Right atrium auricular region (tissue), 2 donors: ENCODE measurements at places on chromosomes 7 and 10.

- no peaks in the 10 kb centered on the region for H3K36me3 ChIP-seq
- no peaks in the 10 kb centered on the region for H3K4me1 ChIP-seq
- DNase-seq: no peak
- no peaks in the 10 kb centered on the region for H3K27me3 ChIP-seq
- H3K27ac ChIP-seq: no peak overlapping the region
- H3K4me3 ChIP-seq: no peak overlapping the region
These were observed 4.0 kb upstream of the RBM28 start for GRCh38 chr7:128347647-128348097.

GRCh38 chr10:117960345-117960935 lies 86.3 kb downstream of the RAB11FIP2 start:
- H3K27me3 ChIP-seq: no peaks in the 10 kb centered on the region
- no peaks in the 10 kb centered on the region for H3K36me3 ChIP-seq
- no peak overlapping the region for H3K27ac ChIP-seq
- DNase-seq: no peak
- H3K4me3 ChIP-seq: no peak overlapping the region

GRCh38 chr7:48424731-48425130 lies 253.5 kb downstream of the ABCA13 start:
- no peak overlapping the region for H3K27ac ChIP-seq
- no peaks in the 10 kb centered on the region for H3K27me3 ChIP-seq
- no peaks in the 10 kb centered on the region for H3K36me3 ChIP-seq
- DNase-seq: no peak

DNA sequence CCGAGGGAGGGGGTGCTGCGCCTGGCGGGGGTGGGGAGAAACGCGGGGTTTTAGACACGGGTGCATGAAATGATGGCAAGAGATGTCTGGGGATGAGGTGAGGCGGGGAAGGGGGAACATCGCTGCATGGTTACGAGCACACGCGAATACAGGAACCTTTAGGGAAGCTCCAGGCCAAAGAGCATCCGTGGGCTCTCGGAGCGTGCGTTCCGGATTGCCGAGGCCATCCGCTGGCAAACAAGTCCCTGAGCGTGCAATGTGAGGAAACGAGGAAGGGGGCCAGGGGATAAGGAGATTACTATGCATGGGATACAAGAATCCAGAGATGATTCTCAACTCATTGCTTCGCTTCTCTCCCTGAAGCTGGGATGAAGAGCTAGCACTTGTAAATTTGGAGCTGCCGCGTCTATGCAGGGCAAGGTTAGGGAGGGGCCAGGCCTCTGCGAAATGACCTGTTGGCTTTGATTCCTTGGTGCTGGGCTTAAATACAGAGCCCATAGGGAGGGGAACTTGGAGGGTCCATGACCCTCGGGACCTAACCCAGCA lies 520 bp upstream of the WNT2 start:
- H3K27ac ChIP-seq: no peak overlapping the region
- no peaks in the 10 kb centered on the region for H3K27me3 ChIP-seq
- peak overlapping the region; percentile 4 for H3K4me3 ChIP-seq
- H3K4me1 ChIP-seq: no peaks in the 10 kb centered on the region
- no peak for DNase-seq

GRCh38 chr7:29464753-29465152 lies 98.9 kb upstream of the PRR15 start:
- no peak overlapping the region for H3K27ac ChIP-seq
- no peaks in the 10 kb centered on the region for H3K27me3 ChIP-seq
- no peaks in the 10 kb centered on the region for H3K36me3 ChIP-seq
- no peak overlapping the region for H3K4me3 ChIP-seq

- H3K36me3 ChIP-seq: no peaks in the 10 kb centered on the region
- no peaks in the 10 kb centered on the region for H3K27me3 ChIP-seq
- DNase-seq: peak; percentile 85
- no peak overlapping the region for H3K4me3 ChIP-seq
These were observed 5.3 kb downstream of the SRGN start for GRCh38 chr10:69092959-69093850.

DNA sequence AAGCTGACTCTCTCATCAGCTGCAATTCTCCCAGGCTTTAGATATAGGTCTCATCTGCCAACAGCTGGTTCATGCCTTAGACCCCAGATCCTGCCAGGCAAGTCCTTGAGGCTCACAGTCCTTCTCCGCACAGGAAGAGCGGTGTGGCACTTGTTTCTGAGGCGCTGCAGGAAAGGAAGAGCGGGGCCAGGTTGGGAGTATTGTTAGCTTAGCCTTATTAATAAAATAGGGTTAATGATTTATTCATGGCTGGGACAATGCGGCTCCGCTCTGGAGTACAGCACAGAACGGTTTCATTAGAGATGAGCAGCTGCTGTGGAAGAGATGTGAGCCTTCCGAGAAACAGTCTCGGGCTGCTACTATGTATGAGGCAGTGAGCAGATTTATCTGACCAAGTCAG lies 78.1 kb downstream of the FZD1 start:
- H3K27me3 ChIP-seq: no peaks in the 10 kb centered on the region
- no peak for DNase-seq
- H3K4me1 ChIP-seq: no peaks in the 10 kb centered on the region
- H3K4me3 ChIP-seq: no peak overlapping the region
- no peak overlapping the region for H3K27ac ChIP-seq

DNA sequence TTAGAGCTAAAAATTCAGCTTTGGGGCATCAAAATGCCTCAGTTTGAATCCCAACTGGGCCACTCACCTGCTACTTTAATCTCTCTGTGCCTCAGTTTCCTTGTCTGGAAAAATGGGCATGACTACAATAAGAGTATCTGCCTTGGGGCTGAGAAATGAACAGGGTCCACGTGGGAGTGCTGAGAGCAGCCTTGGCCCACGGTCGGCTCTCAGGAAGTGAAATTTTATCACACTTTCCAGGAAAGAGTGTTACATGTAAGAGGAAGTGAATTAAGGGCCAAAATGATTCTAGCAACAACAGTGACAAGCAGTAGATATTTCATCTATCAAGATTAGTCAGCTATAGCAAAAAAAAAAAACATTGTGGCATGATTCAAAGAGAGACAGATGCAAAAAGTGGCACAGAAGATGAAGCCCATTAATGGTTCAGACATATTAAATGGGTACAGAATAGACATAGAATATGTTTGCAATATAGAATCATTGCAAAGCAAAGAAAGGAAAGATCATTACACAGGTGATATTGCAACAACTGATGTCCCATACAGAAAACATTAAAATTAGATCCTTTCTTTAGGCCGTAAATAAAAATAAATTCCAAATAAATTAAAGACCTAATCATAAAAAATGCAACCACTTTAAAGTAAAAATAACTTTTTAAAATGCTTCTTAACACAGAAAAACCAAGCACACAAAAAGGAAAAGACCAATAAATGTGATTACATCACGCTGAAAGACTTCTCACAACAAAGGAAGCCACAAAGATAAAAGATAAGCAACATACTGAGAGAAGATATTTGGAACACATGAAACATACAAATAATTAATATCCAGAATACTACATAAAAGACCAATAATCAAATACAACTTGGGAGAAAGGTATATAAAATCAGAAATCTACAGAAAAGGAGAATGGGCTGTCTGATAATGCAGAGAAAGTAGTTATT lies 4.3 kb downstream of the TMEM273 start:
- H3K36me3 ChIP-seq: no peaks in the 10 kb centered on the region
- no peaks in the 10 kb centered on the region for H3K4me1 ChIP-seq
- no peaks in the 10 kb centered on the region for H3K27me3 ChIP-seq

GRCh38 chr7:22728401-22729029 lies 1.5 kb downstream of the IL6 start:
- peaks cover 35% of the 10 kb centered on the region for H3K4me1 ChIP-seq
- no peak for DNase-seq
- no peaks in the 10 kb centered on the region for H3K36me3 ChIP-seq
- no peak overlapping the region for H3K27ac ChIP-seq
- H3K4me3 ChIP-seq: no peak overlapping the region

DNA sequence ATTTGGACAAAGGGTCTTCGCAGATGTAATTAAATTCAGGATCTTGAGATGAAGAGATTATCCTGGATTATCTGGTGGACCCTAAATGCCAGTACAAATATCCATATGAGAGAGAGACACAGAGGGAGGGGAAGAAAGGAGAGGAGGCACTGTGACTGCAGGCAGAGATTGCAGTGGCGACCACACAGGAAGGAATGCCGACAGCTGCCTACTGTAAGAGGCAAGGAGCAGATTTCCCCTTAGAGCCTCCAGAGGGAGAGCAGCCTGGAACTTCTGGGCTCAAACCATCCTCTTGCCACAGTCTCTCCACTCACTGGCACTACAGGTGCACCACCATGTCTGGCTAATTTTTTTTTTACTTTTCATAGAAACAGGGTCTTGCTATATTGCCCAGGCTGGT lies 152.3 kb downstream of the SDK1 start:
- no peak overlapping the region for H3K27ac ChIP-seq
- no peaks in the 10 kb centered on the region for H3K36me3 ChIP-seq
- no peak overlapping the region for H3K4me3 ChIP-seq

GRCh38 chr7:135519871-135520270 lies 10.0 kb upstream of the CNOT4 start:
- DNase-seq: no peak
- H3K27ac ChIP-seq: no peak overlapping the region
- H3K36me3 ChIP-seq: no peaks in the 10 kb centered on the region
- H3K4me1 ChIP-seq: no peaks in the 10 kb centered on the region
- H3K27me3 ChIP-seq: no peaks in the 10 kb centered on the region
- no peak overlapping the region for H3K4me3 ChIP-seq

DNA sequence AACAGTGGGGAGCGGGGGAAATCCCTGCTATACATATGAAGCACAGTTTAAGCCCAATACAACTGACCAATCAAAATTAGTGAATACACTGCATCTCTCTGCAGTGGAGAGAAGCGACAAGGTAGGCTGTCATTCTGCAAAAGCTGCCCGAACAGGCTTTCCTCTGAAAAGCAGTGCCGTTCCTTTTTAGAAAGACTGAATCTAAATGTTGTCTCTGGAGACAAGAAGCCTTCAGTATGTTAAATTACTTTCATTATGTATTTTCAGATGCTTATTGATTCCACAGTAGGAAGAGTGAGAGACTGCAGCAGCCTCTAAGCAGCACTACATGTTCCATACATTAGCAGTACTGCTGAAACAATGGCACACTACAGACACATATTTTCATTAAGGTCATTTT lies at the start of gene GPR22:
Gene GPR22, plus strand, starts transcription at position 129 of the 400 bp plus-strand sequence. CDS start 4,004 bp downstream, outside the sequence.
- peak within 1 kb of the TSS; percentile 31 for H3K4me3 ChIP-seq
- no peaks in the 10 kb centered on the region for H3K36me3 ChIP-seq
- DNase-seq: no peak
- peak within 1 kb of the TSS; percentile 85 for H3K27ac ChIP-seq
- H3K4me1 ChIP-seq: no peaks in the 10 kb centered on the region
- no peaks in the 10 kb centered on the region for H3K27me3 ChIP-seq

DNA sequence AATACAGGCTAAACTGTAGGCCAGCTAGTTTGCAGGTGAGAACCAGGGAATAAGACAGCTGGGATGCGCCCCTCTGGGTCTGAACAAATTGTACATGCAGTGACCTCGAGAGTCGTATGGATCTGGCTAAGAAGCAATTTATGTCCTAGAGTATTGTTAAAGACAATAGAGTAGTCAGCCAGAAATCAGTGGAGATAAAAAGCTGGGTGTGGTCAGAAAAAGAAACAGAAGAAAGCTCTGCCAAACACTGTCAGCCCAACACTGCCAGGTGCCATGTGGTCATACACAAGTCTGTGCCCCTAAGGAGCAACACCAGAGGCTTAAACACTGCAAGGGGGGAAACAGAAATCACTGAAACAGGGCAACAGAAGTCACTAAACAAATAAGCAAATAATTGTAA lies 62.2 kb downstream of the CNOT4 start:
- no peak overlapping the region for H3K4me3 ChIP-seq
- no peak overlapping the region for H3K27ac ChIP-seq
- H3K36me3 ChIP-seq: peaks cover 10% of the 10 kb centered on the region
- no peaks in the 10 kb centered on the region for H3K27me3 ChIP-seq
- H3K4me1 ChIP-seq: peaks cover 18% of the 10 kb centered on the region

GRCh38 chr7:80879849-80880248 lies 39.0 kb downstream of the SEMA3C start:
- no peak overlapping the region for H3K4me3 ChIP-seq
- DNase-seq: no peak
- no peaks in the 10 kb centered on the region for H3K36me3 ChIP-seq
- no peaks in the 10 kb centered on the region for H3K27me3 ChIP-seq

GRCh38 chr10:103543617-103544525 lies 50.4 kb downstream of the NEURL1 start:
- no peaks in the 10 kb centered on the region for H3K36me3 ChIP-seq
- H3K27me3 ChIP-seq: no peaks in the 10 kb centered on the region
- no peak overlapping the region for H3K27ac ChIP-seq
- peaks cover 14% of the 10 kb centered on the region for H3K4me1 ChIP-seq
- DNase-seq: no peak

GRCh38 chr7:70638158-70639107 lies 493.5 kb upstream of the GALNT17 start:
- no peaks in the 10 kb centered on the region for H3K4me1 ChIP-seq
- H3K27ac ChIP-seq: no peak overlapping the region
- H3K36me3 ChIP-seq: no peaks in the 10 kb centered on the region
- H3K4me3 ChIP-seq: no peak overlapping the region

GRCh38 chr10:111017098-111017497 lies 59.7 kb upstream of the ADRA2A start:
- no peaks in the 10 kb centered on the region for H3K4me1 ChIP-seq
- peaks cover 6% of the 10 kb centered on the region for H3K36me3 ChIP-seq
- DNase-seq: no peak
- no peak overlapping the region for H3K4me3 ChIP-seq
- no peak overlapping the region for H3K27ac ChIP-seq
- H3K27me3 ChIP-seq: no peaks in the 10 kb centered on the region

DNA sequence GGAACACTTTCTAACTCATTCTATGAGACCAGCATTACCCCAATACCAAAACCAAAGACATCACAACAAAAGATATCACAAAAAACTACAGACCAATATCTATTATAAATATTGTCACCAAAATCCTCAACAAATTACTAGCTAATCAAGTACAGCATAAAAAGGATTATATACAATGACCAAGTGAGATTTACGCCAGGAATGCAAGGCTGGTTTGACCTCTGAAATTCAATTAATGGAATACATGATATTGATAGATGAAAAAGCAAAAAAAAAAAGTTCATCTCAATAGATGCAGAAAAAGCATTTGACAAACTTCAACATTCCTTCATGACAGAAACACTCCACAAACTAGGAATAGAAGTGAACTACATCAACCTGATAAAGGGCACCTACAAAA lies 175.3 kb downstream of the LCOR start:
- H3K36me3 ChIP-seq: no peaks in the 10 kb centered on the region
- DNase-seq: no peak
- no peaks in the 10 kb centered on the region for H3K4me1 ChIP-seq
- H3K27me3 ChIP-seq: no peaks in the 10 kb centered on the region
